Kidney epithelial cell (primary cell): ENCODE measurements at places on chromosomes 2 and 18.

GRCh38 chr2:75607988-75608683 is 38.4 kb upstream of the MRPL19 start:
- DNase-seq = no peak

DNA sequence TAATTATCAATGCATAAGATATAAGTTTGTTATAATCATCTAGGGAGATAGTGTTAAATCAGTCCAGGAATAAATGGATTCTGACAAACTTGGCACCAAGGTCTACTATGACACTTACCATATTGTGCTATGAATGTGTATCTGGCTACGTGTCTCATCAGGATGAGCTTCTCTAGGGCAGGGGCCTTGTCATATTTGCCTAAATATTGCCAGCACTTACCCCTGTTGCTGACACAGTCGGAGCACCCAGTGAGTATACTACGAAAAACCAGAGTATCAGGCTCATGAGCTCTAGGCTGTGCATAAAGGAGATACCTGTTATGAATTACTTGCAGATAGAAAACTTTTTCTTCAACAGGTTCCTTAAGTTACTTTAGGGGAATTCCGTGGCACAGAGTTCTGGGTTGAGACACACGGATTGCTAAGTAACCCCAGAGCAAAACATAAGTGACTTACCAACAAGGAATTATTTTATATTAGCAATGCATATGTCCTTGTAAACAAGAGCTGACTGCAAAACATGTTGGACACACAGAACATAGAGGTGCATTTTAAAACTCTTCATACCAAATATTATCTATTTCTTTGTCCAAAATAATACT is 7.7 kb upstream of the TTC39C start:
- no peak for DNase-seq

GRCh38 chr2:155442755-155443372 is 744.4 kb downstream of the KCNJ3 start:
- peak; percentile 25 for DNase-seq

- no peak for DNase-seq
Measured at GRCh38 chr2:101048756-101049155, 46.7 kb downstream of the RPL31 start.

DNA sequence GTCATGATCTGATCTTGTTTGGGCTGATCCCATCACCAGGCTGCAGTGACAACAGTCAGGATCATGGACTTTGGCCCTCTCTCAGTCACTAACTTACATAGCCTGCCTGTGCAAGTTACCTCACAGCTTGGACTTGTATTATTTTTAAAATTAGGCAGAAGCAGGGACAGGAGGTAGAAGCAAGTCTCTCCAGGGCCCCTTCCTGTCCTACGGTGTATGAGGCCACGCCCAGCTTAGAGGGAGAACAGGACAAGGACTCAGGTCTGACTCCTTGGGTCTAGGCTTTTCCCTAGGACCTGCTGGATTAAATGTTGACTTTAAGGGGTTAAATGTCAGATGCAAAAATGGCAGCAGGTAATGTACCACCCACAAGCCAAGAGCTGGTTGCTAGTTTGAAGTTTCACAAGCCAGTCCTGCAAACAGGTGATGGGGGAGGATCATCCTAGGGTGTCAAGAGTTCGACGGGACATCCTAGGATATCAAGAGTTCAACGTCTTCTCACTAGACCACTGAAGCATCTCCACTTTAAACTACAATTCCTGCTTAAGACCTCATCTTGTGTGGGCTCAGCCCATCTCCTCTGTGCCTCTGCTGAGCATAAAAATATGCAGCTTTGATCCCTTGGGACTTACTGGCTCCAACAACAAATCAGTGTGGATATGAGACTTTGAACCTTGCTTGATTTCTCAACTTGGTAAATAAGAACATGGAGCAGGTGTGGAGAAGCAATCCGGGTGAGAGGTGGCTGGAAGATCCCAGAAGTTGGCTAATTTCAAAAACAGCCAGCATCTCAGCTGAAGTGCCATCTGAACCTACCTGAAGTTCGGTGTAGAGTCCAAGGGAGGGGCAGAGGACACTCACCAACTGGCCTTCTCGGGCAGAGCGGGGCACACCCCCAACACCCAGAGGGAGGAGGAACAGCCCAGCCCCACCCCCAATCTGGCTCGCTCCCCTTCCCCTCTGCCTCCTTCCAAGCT is 39.5 kb downstream of the SFXN5 start:
- DNase-seq = no peak

- no peak for DNase-seq
Measured at GRCh38 chr18:60950634-60951033, 382.6 kb upstream of the CDH20 start.

DNA sequence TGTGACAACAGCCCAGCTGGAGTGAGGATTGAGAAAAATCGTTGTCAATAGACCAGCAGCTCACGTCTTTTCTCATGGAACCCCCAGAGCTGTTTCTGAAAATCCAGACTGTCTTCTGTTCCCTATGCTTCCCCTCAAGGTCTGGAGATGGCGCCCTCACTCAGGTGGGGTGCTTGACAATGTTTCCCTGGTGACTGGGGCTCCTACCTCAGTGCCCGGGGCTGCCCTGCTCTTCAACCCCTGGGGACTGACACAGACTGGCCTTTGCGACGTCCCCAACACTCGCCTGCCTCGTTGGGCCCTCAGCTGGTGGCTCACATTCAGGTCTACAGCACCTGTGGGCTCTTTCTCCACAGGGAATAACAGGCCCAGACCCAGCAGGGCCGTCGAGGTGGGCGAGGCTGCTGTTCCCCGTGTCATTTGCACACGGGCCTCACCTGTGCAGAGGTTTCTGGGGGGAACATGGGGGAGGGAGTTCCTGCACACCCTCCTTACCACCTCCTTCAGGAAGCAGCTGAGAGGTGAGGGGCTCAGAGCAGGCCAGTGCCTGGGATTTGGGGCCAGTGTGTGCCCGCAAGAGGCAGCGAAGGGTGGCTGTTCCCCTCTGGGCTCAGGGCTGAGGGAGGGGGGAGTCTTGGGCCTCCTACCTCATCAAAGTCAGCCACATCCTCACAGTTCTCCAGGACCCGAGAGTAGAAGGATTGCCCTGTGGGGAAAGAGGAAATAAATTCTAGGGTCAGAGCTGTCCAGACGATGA is 59.3 kb upstream of the OTOF start:
- no peak for DNase-seq

DNA sequence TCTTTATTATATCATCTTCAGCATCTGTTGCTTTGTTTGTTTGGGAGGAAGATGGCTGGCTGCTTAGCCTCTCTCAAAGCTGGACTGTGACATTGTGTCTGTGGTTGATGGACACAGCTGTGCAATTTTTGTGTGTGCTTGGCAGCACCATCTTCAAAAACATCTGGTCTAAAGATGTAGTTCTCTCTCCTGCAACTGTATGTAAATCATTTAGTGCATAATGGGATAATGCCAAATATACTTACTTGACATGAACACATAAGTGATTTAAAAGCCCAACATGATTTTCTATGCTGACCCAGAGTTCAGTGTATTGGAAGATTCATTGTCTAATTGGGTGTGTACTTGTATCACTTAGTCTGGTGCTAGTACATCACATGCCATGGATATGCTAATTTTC is 112.2 kb downstream of the MAP4K4 start:
- no peak for DNase-seq

DNA sequence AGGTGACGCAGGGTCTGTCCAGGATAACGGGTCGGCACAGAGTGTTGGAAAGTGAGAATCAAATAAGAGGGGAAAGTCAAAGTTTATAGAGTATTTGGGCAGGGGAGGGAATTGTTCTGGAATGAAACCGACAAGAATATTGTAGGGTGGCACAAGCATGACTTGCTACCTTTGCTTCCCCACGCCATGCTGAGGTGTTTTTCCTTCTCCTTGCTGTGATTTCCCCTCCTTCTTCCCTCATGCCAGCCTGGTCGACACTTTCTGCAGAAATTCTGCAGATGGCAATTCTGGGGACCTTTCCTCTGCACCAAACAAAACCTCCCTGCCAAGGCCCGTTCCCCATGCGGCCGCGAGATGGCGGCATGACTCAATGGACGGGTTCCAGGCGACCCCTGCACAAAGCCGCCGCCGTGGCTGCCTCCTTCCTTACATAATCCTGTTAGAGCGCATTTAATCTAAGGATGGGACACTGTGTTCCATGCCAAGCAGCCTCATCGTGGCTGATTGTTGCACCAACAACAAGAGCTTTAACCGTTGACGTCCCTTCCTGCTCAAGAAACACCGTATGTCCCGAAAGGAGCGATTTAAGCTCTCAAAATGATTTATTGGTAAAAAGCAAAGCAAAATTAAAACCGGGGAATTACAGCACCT is at the start of gene MRO:
Gene MRO, minus strand, starts transcription at position 289 of the 651 bp plus-strand sequence. CDS start 10,616 bp downstream, outside the sequence.
- no peak for DNase-seq

DNA sequence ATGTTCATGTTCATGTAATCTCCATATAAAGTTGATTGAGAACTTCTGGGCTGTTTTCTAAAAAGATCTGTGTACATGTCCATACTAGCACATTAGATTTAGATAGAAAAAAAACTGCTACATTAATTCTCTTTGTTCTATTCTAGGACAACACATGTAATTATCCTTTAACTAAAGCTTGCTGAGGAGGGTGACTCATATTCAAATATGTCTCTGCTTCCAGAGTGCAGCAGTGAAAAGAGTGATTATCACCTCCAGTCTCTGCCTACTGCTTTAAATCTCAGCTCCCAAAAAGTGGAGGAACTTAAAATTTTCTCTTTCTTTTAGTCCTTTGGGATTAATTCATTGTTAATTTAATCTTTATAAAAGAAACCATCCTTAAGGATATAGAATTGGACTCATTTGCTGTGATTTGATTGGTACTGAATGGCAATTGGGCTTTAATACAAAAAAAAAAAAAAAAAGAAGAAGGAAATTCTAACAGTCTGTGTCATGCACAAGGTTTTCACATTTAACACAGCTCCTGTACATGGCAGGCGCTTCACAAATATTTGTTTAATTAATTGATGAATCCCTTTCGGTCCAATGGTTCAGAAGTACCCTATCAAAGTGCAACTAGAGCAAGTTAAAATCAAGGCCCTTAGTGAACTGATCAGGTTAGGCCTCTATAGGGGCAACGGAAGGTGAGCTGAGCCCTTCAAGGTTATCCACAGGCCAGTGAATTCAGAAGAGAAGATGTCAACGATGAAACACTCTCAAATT is 214.0 kb upstream of the KCNJ3 start:
- peak; percentile 21 for DNase-seq

DNA sequence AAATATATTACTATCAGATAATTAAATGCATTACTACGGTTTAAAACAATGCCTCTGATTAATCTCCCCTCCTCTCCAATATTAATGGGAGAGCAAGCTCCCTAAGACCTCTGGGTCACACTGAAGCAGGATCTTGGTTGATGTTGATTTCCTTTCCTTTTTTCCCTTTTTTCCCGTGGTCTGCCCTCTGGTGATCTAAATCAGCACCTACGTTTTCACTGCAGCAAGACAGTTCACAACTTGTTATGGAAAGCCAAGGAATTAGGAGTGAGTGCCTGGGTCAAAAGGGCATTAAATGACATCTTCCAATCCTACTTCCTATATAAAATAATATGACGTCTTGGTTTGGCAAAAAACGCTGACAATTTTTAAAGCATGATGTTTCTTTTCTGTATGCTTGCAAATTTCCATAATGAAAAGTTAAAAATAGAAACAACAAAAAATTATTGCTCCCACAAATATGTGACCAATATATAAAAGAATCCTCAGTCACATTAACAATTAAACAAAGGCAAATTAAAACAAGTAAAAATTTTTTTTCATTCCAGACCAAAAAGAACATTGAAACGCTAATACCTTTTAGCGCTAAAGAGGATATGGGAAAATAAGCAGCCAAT is 7.9 kb upstream of the CFAP36 start:
- no peak for DNase-seq

DNA sequence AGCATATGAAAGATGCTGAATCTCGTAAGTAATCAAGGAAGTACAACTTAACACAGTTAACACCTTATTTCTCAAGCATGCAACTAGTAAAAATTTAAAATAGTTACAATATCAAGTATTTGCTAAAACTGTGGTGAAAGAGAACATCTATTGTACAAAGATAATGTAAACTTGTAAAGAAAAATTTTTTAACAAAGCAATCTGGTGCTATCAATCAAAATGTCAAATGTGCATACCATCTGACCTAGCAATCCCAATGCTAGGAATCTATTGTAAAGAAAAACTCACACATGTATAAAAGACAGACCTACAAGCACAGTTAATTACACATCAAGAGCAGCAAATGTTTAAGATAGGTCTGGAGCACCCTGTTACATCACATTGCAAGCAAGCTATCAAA is 90.1 kb downstream of the SLC66A3 start:
- no peak for DNase-seq

DNA sequence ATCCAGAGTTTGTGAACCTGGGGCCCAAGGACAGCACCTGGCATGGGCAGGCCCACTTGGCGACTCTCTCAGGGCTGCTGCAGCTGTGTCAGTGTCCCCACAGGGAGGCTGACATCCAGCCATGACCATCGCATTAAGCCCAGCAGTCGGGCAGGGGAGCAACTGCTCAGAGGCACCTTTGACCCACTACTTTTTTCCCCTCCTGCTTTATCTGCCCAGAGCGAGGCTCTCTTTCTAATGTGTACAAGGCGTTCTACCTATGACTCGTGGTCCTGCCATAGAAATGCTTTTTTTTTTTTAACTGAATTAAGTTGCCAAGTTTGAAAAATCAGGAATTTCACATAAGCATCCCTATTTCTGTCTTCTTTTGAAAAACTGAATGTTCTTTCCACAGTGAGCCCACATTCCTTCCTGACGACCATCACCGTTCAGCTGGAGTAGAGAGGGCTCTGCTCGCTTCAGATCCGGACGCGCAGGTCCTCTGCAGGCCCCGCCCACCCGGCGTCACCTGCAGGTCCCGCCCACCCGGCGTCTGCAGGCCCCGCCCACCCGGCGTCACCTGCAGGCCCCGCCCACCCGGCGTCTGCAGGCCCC is 403 bp upstream of the CLUL1 start:
- DNase-seq = no peak

- no peak for DNase-seq
Measured at GRCh38 chr2:119062179-119062578, 96.4 kb downstream of the C1QL2 start.

- no peak for DNase-seq
Measured at GRCh38 chr2:23618794-23619530, 234.0 kb downstream of the KLHL29 start.
